ENCODE measurements at places on chromosomes 2 and 18.

DNA sequence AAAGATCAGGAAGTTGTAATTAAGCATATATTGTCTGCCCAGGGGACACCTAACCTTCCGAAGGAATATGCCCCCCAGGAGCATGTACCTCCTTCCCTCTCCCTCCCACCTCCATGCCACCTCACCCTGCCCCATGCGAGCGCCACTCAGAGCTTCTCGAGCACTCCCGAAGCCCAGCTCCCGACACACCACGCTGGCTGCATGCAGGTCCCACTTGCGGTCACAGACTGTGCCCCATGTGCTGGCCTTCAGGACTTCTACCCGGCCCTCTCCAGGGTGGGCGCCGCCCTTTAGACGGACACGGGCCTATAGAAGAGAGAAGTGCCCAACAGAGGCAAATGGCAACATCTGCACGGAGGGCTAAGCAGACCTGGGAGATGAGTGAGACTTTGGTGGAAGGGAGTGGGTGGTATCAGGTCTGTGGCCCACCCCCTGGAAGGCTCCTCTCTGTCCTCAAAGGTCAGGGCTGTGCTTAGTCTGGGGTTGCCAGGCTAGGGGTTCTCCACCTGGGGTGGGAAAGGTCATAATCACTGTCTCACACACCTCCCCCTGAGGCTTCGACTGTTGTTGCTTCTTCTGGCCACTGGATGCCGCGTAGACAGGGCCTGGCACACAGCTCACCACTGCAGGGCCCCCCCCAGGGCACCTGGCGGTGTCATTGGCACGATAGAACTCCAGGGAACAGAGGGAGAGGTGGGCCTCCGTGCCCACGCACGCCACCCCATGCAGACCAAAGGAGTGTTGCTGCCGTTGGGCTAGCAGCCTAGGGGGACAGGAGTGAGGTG lies 6.6 kb downstream of the HTRA2 start:
- no peaks in the 10 kb centered on the region for H3K4me1 ChIP-seq
- H3K27me3 ChIP-seq, result no peaks in the 10 kb centered on the region
- DNase-seq, result no peak
- no peak overlapping the region for H3K4me3 ChIP-seq

GRCh38 chr2:100655936-100656534 lies 93.2 kb downstream of the PDCL3 start:
- no peaks in the 10 kb centered on the region for H3K36me3 ChIP-seq
- H3K27ac ChIP-seq, result no peak overlapping the region
- no peak overlapping the region for H3K4me3 ChIP-seq
- no peak for DNase-seq

- peaks cover 4% of the 10 kb centered on the region for H3K4me1 ChIP-seq
- no peak overlapping the region for H3K27ac ChIP-seq
- no peaks in the 10 kb centered on the region for H3K36me3 ChIP-seq
- no peak overlapping the region for H3K4me3 ChIP-seq
These were observed 110.2 kb downstream of the ANTXR1 start for GRCh38 chr2:69123182-69123581.

- no peaks in the 10 kb centered on the region for H3K27me3 ChIP-seq
- no peak overlapping the region for H3K27ac ChIP-seq
- no peak for DNase-seq
- H3K36me3 ChIP-seq, result no peaks in the 10 kb centered on the region
- no peaks in the 10 kb centered on the region for H3K4me1 ChIP-seq
- H3K4me3 ChIP-seq, result no peak overlapping the region
These were observed 308.3 kb upstream of the HS6ST1 start for GRCh38 chr2:128626760-128627511.

Measured in mesendoderm (in vitro differentiated cells).